ENCODE measurements at places on chromosomes 11 and 22.

DNA sequence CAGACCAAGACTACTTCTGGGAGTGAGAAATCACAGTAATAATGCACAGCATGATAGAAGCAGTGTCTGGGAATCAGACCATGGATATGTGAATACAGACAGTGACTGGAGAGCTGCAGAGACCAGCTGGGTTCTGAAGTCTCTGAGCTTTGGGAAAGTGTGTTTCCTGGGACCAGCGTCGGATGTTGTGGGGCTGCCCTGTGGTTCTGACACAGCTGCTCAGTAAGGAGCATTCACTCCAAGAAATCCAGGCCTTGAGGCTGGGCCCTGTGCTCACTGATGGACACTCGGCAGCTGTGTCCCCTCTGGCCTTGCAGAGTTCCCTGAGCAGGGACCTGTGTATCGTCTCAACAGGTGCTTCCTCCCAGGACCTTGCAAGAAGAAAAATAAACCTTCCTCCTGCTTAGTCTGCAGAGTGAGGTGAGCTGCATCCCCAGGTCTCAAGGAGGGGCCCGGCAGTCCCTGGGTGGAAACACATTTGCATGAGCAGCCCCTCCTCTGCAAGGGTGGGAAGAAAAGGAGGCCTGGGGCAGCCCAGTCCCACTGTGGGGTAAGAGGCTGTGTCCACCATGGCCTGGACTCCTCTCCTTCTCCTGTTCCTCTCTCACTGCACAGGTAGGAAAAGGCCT, 107.9 kb downstream of the VPREB1 start:
- no peak for DNase-seq

- no peak for DNase-seq
These were observed 81.5 kb downstream of the APOL5 start for GRCh38 chr22:35799150-35799549.

DNA sequence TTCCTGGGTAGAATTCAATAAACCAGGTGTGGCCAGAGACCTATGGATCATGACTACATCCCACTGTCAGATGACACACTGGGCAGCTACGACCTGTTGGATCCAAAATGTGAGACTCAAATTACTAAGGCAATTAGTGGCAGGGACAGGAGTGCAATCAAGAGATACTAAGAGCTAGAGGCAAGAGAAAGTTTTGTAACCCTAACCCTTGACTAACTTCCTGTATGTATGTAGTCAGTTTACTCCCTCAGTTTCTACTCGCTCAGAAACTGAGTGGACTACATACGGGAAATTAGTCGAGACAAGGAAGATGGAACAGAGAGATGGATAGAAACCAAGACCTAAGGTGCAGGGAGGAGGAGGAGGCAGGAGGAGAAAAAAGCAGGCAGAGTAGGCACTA, 2.7 kb downstream of the CYB5R2 start:
- no peak for DNase-seq

GRCh38 chr22:49688516-49689254, 139.0 kb downstream of the BRD1 start:
- no peak for DNase-seq

GRCh38 chr11:20596205-20597153, 2.9 kb upstream of the SLC6A5 start:
- DNase-seq, result no peak

GRCh38 chr11:43366677-43367076, 8.0 kb downstream of the TTC17 start:
- no peak for DNase-seq

GRCh38 chr11:95565724-95566141, 223.8 kb downstream of the FAM76B start:
- DNase-seq, result no peak

- no peak for DNase-seq
These were observed 40.8 kb downstream of the USP47 start for GRCh38 chr11:11882539-11882938.

Data from Panc1 (cell line).